ENCODE measurements at places on chromosomes 2 and 18.

GRCh38 chr2:239022437-239023260 is 174.8 kb downstream of the TWIST2 start:
- no peak for DNase-seq

DNA sequence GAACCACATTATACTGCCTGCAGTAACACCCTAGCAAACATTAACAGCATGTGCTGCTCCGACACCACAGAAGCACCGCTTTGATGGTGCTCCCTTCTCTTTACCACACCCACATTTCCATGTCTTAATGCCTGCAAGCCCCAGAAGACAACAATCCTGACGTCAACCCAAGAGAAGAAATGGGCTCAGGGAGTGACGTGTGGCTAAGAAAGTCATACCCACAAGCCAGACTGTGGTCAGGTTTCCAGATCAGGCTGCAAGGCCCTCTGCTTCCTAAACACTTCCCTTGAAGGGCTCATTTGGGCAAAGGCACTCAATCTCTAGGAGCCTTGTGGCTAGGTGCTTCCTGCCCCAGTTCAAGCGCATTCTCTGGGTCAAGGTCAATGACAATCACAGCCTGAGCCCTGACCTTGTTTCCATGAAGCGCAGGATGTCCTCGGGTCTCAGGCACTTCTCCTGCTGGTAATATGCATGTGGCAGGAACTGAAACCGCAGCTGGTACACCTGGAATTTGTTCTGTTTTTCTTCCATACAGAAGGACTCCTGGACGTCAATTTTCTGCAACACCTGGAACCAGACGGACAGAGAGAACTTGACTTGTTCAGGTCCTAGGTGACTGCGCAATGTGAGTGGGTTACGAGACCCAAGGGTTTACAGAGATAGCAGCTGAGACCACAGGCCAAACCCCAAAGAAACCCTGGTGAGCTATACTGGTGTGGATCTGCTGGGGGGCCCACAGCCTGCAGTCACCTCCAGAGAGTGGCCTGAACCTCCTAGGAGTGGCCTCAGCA is 67.2 kb downstream of the POLR1A start:
- no peak for DNase-seq

DNA sequence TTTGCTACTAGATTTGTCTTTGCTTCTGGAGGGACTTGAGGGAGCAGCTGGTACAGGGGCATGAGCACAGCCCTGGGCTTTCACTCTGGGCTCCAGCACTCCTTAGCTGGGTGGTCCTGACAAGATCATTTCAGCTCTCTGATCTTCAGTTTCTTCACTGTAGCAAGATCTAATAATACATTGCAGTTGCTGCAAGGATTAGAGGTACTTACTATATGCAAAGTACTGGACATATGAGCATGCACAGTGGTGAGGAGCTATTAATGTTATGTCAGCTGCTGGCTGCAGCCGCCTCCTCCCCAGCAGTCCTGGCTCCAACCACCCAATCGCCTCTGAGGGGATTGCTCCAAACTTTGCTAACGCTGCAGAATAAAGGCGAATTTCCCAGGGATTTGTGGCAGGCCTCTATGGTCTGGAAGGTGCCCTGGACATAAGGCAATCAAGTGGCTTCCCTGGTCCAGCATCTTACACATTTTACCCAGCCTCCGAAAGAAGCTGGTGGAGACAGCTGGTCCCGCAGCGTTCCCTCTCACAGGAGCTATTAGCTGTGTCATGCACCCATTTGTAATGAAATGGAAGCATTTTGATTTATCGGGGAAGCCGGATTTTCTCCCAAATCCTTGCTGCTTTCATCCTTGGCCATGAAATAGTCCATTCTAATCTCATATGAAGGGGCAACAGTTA is 96.7 kb downstream of the RHOB start:
- no peak for DNase-seq

DNA sequence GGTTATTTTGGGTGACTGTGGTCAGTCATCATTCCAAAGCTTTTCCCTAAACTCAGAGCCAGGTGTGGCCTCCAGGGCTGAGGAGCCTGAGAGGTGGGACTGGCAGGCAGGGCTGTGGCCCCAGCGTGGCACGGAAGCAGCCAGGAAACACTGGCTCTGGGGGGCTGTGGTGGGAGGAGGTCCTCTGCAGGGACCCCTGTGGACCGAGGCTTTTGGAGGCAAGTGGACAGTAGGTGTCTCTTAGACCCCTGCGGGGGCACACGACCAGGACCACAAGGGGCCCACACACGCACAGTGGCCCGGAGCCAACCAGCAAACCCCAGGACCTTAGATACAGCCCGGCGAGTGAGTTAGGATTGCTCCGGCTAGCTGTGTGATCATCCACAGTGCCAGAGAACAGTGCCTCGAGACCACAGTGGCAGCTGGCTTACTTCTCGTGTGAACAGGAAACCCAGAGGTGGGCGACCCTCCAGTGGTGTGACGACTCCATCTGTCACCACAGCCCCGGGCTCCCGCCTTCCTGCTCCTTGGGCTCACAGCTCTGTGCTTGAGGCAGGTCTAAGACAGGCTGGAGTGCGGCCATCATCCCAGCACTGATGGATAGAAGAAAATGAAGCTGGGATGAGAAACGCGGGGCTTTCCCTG is 1.6 kb upstream of the RTP5 start:
- no peak for DNase-seq

DNA sequence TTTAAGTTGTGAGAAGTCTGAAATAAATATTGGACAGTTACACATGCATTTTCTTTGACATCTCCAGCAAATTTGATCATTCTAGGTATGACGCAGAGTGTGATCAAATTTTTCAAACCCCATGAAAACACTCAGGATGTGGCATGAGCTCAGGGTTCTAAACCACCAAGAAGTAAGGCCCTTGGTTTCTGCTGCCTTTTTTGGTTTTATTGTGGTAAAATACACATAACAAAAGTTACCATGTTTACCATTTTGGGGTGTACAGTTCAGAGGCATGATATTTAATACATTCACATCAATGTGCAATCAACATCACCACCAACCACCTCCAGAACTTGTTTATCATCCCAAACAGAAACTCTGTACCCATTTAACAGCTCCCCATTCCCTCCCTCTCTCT is 64.3 kb upstream of the TTN start:
- DNase-seq = no peak

DNA sequence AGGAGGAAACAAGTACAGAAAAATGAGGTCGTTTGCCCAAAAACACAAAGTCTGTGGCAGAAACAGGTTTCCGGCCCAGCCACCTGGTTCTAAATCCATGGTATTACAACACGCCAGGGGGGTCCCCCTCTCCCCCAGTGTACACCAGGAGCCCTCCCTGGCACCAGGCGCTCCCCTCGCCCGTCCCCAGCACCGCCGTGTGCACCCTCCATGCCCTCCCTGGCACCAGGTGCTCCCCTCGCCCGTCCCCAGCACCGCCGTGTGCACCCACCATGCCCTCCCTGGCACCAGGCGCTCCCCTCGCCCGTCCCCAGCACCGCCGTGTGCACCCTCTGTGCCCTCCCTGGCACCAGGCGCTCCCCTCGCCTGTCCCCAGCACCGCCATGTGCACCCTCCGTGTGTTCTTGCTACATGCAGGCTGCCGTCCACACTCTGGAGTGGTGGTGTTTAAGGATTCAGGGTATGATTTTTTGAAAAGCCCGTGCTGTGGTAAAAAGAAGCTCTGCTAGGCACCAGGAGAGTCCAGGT is 59.8 kb upstream of the NFATC1 start:
- DNase-seq = no peak

DNA sequence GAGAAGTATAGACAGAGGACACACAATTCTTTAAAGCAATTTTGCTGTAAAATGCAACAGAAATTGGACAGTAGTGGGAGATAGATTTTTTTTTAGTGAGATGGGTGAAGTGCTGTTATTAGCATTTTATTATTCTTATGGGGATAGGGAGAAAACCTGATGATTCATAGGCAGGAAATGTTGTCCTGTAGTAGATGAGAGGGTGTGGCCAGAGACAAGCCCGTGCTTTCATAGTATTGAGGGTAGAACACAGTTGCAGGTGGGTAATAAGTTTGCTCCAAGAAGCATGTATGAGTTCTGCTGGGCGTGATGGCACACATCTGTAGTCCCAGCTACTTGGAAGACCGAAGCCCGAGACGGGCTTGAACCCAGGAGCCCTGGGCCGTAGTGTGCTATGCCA is 128.3 kb upstream of the ARHGAP28 start:
- no peak for DNase-seq

DNA sequence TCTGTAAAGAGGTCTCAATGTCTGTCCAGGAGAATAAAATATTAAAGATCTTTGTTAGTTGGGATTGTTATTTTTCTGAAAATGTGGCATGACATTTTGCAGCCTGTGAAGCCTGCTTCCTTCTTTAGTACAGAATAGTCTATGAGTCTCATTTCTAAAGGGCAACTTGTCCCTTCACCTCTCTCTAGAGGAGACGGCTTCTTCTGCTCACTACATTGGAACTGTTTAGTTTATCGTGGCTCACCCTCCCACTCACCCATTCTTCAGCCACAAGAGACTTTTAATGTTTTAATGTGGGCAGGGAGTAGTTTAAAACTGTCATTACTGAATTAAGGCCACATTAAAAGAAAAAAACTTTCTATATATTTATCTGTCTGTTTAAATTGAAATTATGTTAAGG is 161.0 kb downstream of the BARD1 start:
- no peak for DNase-seq

DNA sequence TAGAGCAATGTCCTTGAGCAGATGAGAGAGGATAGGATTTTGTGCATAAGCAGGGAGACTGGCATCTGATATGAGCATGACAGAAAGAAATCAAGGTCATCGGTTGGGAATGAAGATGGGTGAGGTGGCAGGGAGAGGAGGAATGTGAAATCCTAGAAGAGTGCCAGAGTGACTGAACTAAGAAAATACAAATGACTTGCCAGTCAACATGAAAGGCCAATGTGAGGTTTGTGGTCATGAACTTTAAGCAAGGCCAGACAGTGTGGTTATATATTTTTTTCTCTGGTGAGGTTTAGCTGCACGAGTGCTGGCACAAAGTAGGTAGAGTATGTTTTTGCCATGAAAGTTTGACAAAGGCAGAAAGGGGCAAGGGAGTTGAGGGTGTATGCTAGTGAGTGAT is 21.2 kb downstream of the QPCT start:
- no peak for DNase-seq

DNA sequence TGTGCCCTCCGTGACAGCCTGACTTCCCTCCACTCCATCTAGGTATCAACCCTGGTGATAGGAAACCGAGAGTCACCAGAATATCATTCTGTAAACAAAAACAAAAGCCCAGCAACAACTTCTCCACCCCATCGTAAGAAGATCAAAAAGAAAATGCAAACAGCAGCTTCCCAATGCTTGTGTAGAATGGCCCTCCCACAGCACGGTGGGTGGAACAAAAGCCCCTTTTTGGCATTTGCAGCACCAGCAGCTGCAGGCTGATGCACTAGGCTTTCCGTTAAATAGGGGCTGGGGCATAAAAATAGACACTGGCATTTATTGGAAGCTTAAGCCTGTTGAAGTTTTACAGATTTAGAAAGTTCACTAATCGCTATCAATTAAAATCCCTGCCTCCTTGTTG is 513.0 kb downstream of the GALR1 start:
- DNase-seq = no peak

DNA sequence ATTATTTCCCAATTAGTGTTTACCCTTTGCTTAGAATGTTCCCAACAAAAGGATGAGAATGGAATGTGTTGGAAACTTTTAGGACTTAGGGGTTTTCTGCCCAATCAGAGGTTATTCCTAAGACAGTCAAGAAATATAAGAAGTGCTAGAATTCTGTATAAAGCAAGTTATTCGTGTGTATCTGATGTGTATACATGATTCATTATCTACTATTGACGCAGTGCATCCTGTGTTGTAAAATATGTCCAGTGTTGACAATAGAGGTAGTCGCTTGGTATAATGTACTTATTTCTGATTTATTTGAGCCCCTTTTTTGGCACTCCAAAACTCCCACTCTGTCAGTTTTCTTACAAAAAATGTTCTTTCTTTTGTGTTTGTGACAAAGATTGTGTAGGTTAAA is 881 bp downstream of the PIKFYVE start:
- no peak for DNase-seq

GRCh38 chr18:9861157-9861556 is 24.6 kb upstream of the TXNDC2 start:
- DNase-seq = no peak

DNA sequence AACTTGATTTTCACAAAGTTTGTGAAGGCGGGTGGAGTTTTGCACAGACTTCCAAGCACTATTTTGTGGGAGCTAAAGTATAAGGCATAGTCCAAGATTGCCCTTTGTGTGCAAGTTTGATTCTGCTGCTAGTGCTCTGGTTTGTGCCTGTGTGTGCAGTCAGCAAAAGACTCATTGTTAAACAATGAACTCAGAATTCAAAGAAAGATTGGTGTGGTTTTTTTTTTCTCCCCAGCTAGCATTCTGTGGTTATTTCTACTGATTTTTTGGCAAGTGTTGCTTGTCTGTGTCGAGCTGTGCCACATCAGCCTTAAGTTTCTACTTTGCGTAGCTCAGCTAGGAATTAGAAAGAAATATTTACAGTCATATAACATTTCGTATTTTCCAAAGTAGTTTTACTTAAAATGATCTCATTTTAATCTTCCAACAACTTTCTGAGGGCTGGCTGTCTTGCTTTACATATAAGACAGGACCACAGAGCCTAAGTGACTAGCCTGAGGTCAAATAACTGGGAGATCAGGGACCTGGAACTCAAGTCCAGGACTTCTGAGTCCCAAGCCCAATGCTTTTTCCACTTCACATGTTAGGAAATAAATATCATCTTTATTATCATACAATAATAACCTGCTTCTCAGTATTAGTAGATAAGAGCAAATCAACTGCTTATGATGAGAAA is 69.8 kb downstream of the BABAM2 start:
- no peak for DNase-seq

DNA sequence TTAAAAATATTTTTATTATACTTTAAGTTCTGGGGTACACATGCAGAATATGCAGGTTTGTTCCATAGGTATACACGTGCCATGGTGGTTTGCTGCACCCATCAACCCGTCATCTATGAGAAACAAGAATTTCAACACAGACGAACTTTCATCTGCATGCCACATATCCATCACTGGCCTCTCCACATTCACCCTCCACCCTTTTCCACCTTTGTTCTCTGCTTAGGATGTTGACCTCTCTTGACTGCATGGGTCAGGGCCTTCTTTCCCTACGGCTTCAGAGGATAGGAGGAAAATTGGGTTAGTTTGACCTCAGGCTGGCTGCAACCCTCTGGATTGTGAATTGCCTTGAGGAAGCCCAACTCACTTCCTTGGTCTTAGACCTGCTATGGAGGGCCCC is 260.9 kb downstream of the MREG start:
- DNase-seq = no peak

- DNase-seq = no peak
These were observed 49.5 kb upstream of the CD226 start for GRCh38 chr18:69996951-69997798.

GRCh38 chr2:126302043-126302442 is 353.9 kb upstream of the GYPC start:
- DNase-seq = no peak

GRCh38 chr18:36312806-36313395 is 15.4 kb downstream of the FHOD3 start:
- no peak for DNase-seq

GRCh38 chr18:13446610-13447461 is 228.3 kb downstream of the LDLRAD4 start:
- no peak for DNase-seq
